ENCODE measurements at places on chromosomes 1 and 21.
A peak's percentile ranks its signal among the peaks of the same experiment; 100 is the strongest.

DNA sequence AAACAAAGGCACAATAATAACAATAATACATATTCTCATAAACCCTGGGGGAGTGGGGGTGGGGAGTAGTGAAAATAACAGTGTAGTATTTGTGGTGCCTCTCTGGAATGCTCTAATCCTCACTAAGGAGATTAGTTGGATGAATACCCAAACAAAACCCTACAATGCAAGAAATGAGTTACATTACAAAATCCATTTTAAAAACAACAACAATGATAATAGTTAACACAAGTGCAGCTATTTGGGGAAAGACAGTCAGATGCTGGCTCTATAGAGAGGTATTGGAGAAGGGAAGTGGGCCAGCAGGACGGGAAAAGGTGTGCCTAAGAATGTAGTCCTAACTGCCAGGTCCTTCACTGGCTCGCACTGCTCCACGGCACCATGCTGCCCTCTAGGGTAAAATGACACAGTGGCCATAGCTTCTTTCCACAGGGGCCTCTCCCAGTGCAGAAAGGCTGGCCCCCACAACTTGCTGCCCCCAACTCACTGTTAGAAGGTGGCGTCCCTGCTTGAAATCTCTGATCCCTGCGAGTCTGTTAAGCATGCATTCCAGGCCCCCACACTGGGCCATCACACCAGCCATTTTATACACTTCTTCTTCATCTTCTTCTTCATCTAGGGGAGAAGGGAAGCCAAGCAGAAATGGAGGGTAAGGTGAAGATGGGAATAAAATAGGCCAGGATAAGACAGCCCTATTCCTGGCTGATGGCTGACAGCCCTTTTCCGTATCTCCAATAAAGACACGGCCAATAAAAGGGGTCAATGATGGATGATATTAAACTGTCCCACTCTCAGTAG, 113.8 kb downstream of the UBR4 start:
- no peak for DNase-seq

- no peak for DNase-seq
Measured at GRCh38 chr21:29018540-29018939, 609 bp downstream of the RWDD2B start.

- DNase-seq: no peak
Measured at GRCh38 chr1:223233019-223233409, 90.0 kb upstream of the TLR5 start.

DNA sequence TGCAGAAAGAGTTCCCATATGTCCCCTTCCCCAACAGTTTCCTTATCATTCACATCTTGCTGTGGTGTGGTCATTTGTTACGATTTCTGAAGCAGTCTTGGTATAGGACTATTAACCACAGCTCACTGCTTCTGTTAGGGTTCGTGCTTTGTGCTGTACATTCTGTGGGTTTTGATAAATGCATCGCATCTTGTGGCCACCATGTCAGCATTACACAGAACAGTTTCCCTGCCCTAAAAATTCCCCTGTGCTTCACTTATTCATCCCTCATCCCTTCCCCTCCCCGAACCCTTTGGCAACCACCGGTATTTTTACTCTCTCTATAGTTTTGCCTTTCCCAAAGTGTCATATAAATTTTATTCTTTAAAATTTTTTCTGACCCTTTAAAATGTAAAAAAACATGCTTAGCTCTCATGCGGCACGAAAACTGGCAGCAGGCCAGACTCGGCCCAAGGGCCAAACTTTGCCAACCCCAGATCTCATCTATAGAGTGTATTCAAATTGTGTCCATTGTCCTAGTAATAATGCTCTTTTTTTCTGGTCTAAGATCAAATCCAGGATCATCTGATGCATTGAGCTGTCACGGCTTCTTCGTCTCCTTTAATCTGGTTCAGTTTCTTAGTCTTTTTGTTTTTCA, 78.2 kb downstream of the SIM2 start:
- no peak for DNase-seq

- no peak for DNase-seq
Measured at GRCh38 chr1:109256971-109257681, 7.8 kb downstream of the CELSR2 start.

DNA sequence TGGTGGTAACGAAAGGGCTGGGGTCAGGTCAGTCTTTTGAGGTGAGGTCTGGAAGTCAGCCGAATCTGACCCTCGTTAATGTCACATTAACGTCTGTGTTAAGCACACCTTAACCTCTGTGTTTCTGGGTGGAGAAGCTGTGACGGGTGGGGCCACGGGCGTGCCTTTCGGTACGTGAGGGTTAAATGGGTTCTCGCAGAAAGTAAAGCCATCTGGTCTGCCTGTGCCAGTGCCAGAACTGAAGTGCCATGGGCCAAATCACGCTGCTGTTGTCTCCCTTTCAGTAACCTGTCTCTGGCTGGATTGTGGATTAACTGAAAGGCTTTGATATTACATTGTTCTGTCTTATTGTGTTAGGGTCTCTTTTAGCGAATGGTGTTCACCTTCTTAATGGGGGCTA, 14.4 kb downstream of the URB2 start:
- no peak for DNase-seq

DNA sequence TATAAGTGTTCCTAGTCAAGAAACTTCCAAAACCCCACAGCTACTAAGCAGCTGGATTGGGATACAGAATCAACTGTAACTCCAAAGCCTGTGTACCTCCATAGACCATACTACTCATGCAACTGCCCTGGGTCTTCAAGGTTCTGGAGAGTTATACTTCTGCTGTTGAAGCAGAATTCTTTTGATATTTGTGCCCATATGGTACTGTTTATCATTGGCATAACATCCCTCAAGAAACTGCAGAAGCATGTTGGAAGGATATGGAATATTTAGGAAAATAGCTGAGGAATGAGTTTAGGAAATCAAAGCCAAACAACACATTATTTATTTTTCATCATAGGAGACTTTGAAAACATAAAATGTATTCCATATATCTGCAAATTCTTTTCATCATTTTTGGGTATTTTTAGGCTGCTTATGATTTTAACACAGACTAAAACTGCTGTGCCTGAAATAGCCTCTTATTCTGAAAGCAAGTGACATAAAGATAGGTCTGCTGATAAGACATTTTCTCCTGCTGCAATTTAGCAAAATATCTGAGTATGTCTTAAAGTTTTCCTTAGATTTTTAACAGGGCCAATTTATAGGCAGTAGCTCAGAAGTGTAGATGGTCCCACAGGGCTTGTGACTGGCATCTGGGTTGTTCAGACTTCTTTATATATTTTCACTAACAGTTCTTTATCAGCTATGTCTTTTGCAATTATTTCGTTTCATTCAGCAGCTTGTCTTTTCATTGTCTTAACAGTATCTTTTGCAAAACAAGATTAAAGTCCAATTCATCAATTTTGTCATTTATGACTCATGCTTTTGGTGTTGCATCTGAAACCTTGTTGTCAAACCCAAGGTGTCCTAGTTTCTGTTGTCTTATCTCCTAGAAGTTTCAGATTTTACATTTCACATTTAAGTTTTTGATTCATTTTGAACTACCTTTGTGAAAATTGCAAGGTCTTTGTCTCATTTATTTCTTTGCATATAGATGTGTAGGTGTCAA, 41.1 kb upstream of the ZNF124 start:
- no peak for DNase-seq

DNA sequence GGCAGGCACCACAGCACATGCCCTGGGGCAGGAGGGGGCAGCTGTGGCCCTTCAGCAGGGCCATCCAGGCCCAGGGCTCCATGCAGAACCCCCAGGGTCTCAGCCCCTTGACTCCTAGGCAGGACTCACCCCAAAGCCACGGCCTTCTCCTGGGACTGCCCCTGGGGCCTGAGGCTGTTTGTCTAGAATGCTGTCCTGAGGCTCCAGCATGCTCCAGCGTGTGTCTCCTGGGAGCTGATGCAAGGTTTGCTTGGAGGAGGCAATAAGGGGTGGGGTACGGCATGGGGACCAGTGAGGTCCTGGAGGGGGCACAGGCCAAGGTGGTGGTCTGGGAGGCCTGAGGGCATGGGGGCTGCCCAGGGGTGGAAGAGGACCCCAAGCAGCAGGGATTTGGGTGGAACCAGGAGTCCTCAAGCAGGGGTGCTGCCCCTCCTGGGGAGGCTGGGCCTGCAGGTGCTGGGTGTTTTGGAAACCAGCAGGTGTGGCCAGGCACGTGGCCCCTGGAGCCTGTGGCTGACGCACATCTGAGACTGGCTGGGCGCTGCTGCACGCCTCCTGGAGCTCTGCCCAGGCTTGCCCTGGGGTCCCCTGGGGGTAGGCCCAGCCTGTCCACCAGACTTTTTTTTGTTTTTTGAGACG, 7.8 kb upstream of the CALML6 start:
- DNase-seq: no peak

- DNase-seq: no peak
Measured at GRCh38 chr1:248862695-248862997, 3.8 kb upstream of the ZNF692 start.

DNA sequence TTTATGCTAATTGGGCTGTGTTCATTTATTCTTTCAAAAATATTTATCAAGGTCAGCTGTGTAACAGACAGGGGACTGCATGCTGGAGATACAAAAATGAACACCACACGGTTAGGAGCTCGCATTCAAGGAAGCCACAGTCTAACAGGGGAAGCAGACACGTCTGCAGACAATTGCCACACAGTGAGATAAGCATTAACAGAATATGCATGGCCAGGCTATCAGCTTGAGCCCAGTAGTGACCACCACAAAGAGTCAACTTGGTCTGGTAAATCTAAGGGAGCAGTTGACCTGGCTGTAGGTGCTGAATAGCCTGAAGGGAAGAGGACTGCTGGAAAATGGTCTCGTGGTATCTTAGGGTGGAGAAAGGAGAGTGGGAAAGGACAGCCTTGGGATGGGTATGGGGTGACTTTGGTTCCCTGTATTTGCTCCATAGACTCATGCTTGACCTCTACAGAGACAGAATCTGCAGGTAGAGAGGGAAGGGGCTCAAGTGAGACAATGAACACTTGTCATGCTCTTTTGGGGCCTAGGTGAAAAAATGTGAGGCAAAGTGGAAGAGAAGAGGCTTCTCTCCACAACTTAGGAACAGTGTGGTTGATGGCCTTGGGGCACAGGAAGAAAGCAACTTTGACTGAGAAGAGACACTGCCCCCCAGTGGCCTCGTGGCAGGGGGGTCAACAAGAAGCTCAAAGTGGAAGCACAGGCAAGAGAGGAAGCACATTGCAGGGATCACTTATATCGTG, 7.6 kb upstream of the NPL start:
- DNase-seq: peak; percentile 60

DNA sequence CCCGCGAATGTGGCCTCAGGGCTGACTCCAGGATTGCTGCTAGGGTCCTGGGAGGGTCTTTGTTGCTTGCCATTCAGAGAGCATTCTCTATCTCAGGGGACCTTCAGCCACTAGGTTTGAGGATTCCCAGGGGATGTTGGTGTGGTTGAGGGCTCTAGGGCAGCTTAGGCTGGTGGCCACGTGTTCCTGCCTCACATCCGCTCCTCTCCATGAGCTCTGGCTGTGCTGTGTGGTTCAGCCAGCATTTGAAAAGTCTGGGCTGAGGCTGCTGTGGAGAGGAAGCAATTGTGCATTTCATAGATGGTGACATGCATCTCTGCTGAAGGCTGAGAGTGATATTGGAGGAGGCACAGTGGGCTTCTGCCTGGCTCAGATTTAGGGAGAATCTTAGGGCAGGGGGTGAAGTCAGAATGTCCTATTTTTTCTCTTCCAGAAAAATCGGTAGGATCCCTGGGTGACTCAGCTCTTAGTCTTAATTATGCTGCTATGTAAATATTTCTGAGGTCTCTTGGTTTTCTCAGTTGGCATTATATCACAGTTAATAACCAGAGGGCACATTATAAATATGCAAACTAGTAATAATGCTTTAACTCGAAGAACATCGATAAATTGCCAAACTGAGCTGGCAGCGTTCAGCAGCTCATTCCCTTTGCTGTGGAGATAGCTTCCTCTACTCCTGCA, 182.3 kb downstream of the CAMTA1 start:
- DNase-seq: no peak

DNA sequence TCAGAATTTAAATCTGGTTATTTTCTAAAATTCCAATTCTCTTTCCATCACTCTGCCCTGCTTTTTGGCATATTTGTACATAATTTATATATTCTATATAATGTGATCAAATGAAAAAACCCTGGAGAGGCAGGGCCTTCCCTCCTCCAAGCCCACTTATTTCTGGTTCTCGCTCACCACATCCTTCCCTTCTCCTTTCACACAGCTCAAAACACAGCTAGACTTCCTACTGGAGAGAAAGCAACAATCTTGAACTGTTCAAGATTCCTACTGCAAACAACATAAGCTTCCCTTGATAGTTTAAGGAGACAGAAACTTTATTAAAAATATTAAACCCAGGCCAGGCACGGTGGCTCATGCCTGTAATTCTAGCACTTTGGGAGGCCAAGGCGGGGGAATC, 7.6 kb upstream of the AIM2 start:
- no peak for DNase-seq

GRCh38 chr1:92482665-92483609, 3.8 kb downstream of the GFI1 start:
- no peak for DNase-seq

DNA sequence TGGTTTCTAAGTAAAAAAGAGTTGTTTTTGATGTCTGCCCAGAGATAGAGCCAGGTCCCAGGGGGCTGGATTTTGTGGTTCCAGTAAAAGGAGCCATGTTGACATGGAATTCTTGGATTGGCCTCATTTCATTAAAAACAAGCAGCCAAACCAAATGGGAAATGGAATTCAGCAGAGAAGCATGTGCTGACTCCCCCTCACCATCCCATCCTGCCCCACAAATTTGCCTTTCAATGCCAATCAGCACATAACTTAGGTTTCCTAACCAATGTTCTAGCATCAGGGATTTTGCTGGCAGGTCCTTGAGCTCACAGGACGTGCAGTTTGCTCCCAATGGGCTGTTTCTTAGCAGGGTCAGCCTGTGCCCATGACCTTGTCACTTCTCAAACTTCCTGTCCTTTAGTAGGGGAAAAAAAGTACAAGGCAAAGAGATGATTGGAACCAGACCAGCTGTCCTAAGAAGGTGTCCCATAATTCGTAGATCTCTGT, 101.5 kb upstream of the GADD45A start:
- no peak for DNase-seq

- DNase-seq: no peak
Measured at GRCh38 chr1:11873395-11874257, 14.9 kb upstream of the NPPB start.

DNA sequence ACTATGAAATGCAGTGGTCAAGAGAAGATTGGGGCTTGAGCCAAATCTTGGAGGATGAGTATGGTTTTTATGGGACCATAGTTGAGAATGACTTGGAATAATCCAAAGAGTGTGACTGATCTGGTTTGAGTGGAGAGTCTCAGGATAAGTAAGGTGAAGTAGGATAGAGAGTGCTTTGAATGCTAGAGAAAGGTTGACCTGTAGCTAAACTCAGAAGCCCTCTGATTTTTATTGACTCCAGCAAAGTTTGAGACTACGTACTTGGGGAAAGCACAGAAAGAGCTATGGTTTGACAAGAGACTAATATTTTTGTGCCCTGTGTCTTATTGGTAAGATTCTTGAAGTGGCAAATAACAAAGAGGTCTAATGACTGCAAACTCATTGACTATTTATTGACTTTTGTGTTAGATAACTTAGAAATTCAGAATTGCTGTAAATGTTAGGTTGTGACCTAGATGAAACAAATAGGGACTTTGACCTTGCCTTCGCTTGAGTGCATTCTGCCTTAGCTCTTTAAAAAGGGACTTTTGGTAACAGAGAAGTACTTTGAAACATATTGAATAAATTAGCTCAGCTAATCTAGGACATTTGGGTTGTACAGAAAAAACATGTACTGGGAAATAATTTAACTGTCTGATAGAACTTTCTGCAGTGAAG, 35.1 kb downstream of the UAP1 start:
- no peak for DNase-seq

- no peak for DNase-seq
Measured at GRCh38 chr1:156476501-156477298, 23.9 kb downstream of the MEF2D start.

- no peak for DNase-seq
Measured at GRCh38 chr1:180241716-180242544, 11.9 kb downstream of the LHX4 start.

- no peak for DNase-seq
Measured at GRCh38 chr1:153752072-153752471, 23.1 kb upstream of the SLC27A3 start.
